Stimulated activated CD8-positive, alpha-beta memory T cell treated with anti-CD3 and anti-CD28 coated beads, Interleukin-4, amount 100 ng/mL, for 48 hours (primary cell): ENCODE measurements at places on chromosomes 16 and 17.

GRCh38 chr16:88782454-88783390 lies 2.3 kb downstream of the PIEZO1 start:
- DNase-seq: peak; percentile 84

DNA sequence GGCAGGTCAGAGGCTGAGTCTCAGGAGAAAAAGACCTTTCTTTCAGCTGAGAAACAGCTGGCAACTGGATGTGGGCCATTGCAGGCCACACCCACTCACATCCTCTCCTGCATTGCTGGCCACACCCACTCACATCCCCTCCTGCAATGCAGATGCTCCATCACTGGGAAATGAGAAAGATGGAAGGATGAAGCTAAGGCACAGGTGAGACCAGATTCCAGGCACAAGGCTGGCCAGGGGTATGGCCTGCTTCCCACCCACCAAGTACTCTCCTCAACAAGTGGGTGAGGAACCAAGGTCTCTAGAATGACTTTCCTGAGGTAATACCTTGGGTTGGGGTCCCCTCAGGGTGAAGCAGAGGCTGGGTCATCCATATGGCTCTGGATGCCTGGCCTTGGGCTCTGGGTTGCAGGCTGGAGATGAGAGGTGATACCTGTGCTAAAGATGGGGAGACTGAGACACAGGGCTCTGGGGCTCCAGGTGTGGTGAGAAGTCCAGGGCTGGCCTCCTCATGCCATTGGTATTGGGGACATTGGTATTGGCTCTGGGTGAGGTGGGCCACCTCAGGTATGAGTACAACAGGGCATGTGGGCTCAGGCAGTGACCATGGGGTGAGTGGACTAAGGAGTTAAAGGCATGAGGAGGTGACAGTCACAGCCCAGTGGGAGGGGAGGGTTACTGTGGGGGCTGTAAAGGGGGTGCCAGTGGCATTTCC lies 1726.8 kb downstream of the TP53TG3F start:
- DNase-seq: no peak

DNA sequence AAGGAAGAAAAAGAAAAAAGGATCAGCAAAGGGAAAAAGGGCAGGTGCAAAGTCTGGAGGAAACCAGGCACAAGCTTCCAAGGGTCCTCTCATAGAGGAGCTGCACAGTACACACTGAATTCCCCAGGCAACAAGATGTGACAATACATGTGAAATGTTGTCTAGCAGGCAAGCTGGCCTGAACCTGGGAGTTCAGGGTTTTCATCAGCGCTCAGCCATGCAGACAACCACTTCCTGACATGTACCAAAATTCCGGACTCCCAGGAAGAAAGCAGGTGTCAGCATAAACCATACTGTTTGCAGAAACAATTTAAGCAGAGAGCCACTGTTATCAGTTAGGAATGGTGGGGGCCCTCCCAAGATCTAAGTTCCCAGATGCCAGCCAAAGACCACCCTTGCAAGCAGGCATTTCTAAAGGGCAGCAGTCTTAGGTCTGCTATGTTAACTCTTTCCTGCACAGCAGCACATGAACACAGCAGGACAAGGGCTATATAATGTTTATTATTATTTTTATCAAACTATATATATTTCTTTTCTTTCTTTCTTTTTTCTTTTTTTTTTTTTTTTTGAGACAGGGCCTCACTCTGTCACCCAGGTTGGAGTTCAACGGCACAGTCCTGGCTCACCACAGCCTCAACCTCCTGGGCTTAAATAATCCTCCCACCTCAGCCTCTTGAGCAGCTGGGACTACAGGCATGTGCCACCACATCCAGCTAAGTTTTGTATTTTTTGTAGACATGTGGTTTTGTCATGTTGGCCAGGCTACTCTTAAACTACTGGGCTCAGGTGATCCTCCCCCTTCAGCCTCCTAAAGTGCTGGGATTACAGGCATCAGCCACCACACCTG lies 10.1 kb downstream of the TK2 start:
- no peak for DNase-seq

GRCh38 chr17:7186241-7186640 lies 7.1 kb upstream of the ASGR1 start:
- DNase-seq: no peak

- no peak for DNase-seq
Observed at GRCh38 chr17:8332688-8333087, 7.0 kb upstream of the ODF4 start.
